ENCODE measurements at places on chromosomes 7 and 10.

- DNase-seq: no peak
Observed at GRCh38 chr10:19169041-19169440, 120.4 kb downstream of the MALRD1 start.

DNA sequence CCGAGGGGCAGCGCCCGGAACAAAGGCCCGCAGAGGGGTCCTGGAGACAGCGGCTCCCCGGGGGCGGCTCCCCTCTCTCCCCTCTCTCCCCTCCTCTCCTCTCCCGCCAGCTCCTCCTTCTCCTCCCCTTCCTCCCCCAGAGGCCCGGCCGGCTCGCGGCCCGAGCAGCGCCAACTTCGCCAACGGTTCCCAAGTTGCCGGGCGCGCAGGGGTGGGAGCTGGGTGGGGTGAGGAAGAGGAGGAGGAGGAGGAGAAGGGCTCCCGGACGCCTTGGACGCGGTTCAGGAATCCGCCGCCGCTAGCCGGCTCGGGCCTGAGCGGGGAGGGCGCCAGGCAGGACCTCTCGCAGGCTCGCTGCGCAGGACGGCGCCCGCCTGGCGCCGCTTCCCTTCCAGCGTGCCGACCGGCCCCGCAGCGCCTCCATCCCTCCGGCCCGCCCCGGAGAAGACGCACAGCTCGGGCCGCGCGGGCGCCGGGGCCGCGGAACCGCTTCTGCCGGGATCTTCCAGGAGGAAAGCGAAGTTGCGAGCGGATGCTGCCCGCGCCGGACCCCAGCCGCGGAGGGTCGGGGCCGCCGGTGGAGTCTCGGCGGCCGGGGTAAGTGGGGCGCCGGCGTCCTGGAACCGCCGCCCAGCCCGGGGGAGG, at the start of gene CHST3:
CHST3 (plus strand) TSS at position 298 of the 645 bp plus-strand sequence. CDS start 41,448 bp downstream, outside the sequence.
- no peak for DNase-seq

DNA sequence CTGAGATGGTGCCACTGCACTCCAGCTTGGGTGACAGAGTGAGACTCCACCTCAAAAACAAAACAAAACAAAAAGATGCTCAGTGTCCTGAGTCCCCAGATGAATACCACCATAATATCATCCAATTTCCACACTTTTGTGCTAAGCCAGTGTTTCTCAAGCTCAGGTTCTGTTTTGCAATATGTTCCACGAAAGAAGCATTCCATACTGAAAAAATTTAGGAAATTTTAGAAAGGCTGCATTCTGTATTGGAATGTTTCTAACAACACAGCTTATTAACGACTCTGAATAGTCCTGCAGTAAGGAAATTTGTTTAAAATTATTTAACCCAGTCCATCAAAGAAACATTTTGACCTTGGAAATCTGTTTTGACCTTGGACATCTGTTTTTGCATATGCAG, 142.4 kb downstream of the EPC1 start:
- DNase-seq: no peak

- no peak for DNase-seq
Observed at GRCh38 chr7:29809533-29810155, 3.3 kb downstream of the WIPF3 start.

Measured in CD4-positive, alpha-beta T cell treated with Interleukin-15 for 4 hours (primary cell).